ENCODE measurements at places on chromosomes 5 and 9. TPM values are rescaled to one million over a fixed set of nuclear protein-coding genes. Genes with fewer than 3 reads are reported as not detected.

DNA sequence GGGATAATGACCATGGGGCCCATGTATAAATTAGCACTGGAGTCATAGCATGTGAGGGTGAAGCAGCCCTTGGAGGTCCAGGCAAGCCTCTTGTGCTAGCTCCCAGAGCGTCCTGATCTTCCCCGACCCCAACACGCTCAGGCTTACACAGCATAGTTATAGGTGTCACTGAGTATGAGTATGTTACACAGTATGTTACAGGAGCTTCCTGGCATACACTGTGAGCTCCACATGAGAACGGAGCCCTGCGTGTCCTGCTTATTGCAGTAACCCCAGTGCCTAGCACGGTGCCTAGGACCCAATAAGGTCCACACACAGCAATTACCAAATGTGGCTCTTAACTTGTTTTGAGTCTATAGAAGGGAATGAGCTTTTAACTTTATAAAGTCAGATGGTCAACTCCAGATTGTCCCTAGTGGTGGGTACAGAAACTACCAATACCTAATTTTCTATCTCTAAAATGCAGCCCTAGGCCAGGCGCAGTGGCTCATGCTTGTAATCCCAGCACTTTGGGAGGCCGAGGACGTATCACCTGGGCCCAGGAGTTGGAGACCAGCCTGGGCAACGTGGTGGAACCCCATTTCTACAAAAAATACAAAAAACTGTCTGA, 64.1 kb downstream of the PLAC8L1 start:
- DNase-seq, result no peak

Gene OR1J2
- not detected for polyA plus RNA-seq

Gene CPLANE1
- 7.8 TPM for polyA plus RNA-seq

GRCh38 chr9:93066978-93067603, 8.6 kb downstream of the SUSD3 start:
- DNase-seq, result no peak

GRCh38 chr5:138743484-138743883, 9.7 kb upstream of the CTNNA1 start:
- no peak for DNase-seq

DNA sequence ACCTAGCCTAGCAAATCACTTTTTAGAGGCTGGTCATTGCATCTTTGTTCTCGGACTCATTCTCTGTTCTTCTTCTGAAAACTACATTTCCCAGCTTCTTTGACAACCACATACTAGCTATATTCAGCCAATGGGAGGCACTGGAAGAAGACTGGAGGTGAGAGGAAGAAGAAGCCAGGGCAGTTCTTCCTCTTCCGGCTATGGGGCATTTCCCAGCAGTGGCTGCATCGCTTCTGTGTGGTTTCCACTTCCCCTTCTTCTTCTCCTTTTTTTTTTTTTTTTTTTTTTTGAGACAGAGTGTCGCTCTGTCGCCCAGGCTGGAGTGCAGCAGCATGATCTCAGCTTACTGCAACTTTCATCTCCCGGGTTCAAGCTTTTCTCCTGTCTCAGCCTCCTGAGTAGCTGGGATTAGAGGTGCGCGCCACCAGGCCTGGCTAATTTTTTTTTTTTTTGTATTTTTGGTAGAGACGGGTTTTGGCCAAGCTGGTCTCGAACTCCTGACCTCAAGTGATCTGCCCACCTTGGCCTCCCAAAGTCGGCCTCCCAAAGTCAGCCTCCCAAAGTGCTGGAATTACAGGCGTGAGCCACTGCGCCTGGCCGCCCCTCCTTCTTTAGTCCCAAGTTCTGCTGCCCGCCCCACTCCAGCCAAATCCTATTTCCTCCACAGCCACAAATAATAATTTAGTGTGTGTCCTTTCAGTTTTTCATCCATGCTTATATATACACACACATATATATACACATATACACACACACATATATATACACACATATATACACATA, 6.9 kb upstream of the UBAP1 start:
- no peak for DNase-seq

Gene PCDHA10
- 0.03 TPM for polyA plus RNA-seq

Gene GPR150
- not detected for polyA plus RNA-seq

DNA sequence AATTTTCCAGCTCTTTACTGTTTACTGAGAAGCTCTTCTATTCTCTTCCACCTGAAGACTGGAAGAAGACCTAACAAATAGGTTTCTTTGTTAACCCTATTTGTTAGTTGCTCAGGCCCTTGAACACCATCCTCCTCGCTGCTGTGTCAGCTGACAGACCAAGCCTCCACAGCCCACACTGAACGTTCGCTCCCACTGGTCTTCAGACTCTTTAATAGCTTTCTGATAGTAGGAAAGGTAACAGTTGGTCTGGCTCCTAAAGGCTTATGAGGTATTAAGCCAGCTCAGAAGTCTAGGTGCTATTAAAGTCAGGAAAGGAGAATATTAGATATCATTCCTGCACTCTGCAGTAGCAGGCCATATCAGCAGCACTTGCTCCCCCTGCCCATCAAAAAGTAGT, 23.3 kb upstream of the F2R start:
- DNase-seq, result no peak

Gene WHRN
- polyA plus RNA-seq, result 1.5 TPM

Gene ZNF879
- 1.4 TPM for polyA plus RNA-seq

Gene OR4F3
- not detected for polyA plus RNA-seq

DNA sequence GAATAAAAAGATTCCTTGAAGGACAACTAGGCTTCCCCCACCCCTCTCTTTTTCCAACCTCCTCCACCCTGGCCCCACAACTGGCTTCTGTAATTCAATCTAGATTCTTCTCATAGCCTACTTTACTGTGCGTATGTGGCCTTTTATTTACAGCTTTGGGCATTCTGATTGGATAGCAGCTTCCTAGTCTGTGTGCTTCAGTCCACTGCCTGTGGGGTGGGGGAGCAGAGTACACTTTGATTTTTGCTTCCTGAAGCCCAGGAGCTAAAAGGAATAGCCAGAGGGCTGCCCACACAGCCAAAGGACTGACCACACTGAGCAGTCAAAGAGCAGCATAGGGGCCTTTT, 30.4 kb downstream of the RUSC2 start:
- DNase-seq, result no peak

Gene SAXO1
- not detected for polyA plus RNA-seq

DNA sequence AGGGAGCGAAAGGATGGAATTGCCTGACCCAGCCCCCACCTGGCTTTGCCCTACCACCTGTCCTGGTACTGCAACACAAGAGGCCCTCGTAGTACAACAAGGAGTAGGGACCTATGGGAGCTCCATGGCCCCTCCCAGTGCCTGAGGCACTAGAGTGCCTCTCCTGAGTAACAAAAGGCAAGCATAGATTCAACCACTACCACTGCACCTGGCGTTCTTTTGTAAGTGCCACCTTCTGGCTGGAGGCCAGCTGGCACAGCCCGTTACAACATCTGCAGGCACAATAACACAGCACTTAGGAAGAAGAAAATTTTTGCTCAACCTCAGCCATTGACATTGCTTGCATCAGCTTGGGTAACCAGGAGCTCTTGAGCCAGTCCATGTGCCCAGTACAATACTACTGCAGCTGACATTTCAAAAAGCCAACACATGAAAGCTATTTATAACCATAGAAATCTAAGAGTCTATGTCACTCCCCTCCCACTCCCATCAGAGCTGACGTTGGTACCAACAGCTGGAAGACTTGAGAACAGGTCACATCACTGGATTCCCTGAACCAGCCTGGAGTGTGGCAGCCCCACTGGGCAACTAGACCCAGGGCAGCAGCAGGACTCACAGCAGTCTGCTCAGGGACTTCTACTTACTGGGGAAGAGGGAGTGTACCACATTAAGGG, 17.7 kb upstream of the FAM174A start:
- DNase-seq, result no peak

DNA sequence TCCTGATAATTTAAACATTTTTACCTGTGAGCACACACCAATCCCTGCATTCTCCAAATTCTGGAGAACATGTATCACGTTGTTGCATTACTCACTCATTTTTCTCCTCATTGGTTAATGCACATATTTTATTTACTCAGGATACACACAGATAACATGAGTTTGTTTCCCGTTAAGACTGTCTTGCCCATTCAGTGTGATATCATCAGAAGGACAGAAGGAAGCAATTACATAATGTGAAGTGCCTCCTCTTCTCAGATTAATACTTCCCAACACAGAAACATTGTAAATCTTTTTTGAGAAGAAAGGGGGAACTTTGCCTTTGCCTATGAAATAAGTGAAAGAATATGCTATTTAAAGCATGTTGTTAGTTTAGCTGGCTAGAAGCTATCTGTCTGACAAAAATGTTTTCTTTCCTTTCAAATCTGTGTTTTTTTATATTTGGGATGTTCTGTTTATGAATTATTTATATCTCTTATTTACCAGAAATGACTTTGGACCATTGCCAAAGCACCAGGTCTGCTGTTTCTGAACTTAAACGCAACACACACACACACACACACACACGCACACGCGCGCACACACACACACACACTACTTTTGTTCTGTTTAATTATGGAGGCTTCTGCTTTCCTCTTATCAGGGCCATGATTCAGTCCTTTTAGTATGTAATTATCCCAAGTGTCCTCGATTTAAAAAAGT, 186.5 kb downstream of the CHSY3 start:
- DNase-seq, result no peak

Gene LRRC19
- not detected for polyA plus RNA-seq

Gene RCL1
- 21.3 TPM for polyA plus RNA-seq

Gene HCN1
- not detected for polyA plus RNA-seq

DNA sequence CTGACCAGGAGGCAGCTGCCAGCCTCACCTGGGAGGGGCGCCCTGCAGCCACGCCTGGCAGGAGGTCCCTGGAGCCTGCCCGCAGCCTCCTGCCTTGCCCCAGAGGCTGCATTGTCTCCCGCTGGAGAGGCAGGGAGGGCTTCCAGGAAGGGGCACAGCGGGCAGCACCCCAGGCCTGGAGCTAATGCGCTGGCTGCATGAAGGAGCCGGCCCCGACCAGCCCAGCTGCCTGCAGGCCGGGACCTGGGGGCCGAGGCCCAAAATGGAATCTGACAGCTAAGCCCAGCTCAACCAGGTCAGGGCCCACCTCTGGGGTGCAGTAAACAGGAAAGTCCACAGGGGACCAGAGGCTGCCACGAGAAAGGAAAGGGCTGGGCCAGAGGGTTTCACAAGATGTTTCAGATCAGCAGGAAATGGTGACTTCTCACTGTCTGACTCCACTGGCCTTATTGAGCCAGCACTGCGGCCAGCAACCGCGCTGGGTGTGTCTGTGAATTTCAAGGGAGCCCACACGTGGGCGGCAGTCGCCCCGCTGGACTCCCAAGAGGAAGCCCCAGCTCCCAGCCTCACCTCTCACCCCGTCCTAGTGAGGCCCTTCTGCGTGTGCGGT, 18.6 kb upstream of the NOTCH1 start:
- peak; percentile 88 for DNase-seq

Gene ADRB2
- polyA plus RNA-seq, result 0.69 TPM

Gene HK3
- polyA plus RNA-seq, result 7.9 TPM

Gene SNX18
- polyA plus RNA-seq, result 37.3 TPM

DNA sequence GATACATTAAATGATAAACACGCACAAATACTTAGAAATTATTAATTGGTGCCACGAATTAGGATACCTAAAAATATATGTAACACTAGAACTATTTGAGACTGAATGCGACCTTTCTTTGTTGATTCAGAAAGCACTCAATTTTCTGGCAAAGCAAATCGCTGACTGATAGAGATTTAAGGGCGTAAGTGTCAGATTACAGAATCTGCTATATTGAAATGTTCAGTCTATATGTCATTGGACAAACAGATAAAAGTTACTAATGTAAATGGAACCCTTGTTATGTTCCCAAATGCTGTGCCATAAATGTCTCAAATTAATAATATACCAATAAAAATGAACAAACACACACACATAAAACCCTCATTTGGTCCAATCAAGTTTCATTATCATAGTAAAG, 137.9 kb downstream of the MPDZ start:
- DNase-seq, result no peak

DNA sequence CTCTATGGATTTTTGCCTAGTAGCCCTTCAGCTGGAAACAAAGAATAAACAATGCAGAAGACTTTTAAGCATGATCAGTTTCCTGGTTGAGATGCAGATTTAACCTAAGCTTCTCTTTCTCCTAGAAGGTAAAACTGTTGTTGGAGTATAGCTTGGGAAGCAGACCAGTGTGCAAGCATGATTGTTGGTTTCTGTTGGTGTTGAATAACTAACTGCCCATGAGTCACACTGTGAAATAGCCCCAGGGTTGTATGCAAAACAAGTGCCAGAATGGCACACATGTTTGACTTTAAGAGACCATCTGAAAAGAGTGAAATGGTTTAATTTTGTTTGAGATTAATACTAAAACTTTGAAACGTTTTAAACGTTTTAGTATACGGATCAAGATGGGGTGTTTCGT, 227.1 kb downstream of the ARHGEF28 start:
- no peak for DNase-seq

- DNase-seq, result no peak
These were observed 5.9 kb upstream of the CSF1R start for GRCh38 chr5:150092159-150092787.
